Activated CD4-positive, alpha-beta T cell treated with anti-CD3 and anti-CD28 coated beads, Interleukin-2, amount 50 U/mL, for 1 hour (primary cell): ENCODE measurements at places on chromosomes 4 and X.

GRCh38 chrX:1598021-1598875, 6.8 kb downstream of the AKAP17A start:
- DNase-seq = no peak

GRCh38 chr4:59341506-59341905, 1858.6 kb upstream of the ADGRL3 start:
- no peak for DNase-seq

DNA sequence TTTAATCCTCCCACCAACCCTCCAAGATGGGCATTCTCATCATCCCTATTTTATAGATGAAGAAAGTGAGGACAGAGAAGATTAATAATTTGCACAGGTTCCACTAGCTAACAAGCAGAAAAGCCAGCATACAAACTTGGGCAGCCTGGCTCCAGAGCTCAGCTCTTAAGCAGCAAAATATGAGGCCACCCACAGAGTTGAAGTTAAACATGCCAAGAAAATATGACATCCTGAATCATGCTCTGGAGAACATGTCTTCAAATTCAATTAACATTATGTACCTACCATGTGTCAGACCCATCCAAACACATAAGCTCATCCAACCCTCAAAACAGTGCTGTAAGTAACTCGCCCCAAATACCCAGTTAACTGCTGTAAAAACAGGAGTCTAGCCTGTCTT, 33.9 kb downstream of the USP46 start:
- DNase-seq = no peak

DNA sequence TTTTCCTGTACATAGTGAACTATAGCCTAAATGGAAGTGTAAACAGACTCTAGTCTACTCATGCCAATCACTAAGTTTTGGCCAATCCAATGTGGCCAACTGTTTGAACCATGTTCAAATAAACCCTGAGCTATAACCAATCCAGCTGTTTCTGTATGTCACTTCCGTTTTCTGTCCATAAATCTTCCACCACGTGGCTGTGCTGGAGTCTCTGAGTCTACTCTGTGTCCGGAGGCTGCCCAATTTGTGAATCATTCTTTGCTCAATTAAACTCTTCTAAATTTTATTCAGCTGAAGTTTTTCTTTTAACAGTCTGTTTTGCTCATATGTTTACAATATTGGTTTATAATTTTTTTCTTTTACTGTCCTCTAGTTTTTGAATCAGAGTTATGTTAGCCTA, 112.3 kb upstream of the BANK1 start:
- DNase-seq = no peak

DNA sequence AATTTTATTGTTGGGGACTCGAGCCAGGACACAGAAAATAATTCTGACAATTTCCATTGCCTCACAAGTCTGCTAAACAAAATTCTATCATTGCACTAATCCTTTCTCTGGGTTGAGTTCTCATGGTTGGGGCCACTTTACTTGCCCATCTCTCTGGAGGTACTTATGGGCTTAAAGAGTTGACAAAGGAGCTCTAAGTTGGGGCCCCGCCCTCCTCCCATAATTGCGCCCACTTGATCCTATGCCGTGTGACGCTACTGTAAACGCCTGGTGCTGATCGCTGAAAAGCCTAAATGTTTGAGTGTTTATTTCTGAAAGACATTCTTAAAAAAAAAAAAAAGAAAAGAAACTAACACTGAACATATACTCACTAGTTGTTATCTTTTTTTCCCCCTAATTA, 103.0 kb downstream of the TENM3 start:
- no peak for DNase-seq

- no peak for DNase-seq
These were observed 89.0 kb downstream of the KDM6A start for GRCh38 chrX:44961817-44962607.

GRCh38 chr4:102089850-102090621, 255.2 kb downstream of the SLC39A8 start:
- DNase-seq = no peak

- no peak for DNase-seq
These were observed 213.4 kb downstream of the SPCS3 start for GRCh38 chr4:176533159-176533558.

- DNase-seq = no peak
These were observed 621.1 kb downstream of the BCOR start for GRCh38 chrX:39476604-39477021.

DNA sequence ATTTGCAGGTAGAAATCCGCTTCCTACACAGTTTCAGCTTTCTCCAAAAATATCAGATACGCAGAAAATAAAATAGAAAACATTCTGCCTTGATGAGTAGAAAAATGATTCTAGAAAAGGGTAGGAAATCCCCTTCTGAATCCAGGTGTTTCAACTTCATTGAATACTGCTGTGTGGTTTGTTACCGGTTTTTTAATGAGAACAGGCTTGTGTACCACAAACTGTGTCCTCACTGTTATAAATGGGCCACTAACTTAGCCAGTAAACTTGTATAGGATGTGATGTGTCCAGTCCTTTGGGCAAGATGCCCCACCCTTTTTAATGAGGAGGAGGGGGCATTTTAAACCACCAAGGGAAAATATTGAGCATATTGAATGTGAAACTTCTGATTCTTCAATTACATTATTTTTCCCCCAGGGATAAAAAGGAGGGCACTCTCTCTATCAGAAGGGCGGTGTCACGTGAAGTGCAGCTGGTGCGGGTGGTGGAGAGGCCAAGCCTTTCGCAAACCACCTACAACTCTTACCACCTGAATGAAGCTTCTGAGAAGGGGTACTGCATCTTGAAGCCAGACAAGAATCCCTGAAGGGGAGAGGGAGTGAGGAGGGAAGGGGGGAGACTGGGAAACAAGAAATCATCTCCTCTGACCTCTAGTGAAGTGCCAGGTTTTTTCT, 4.5 kb downstream of the CXXC4 start:
- no peak for DNase-seq

GRCh38 chr4:110124711-110125110, 73.7 kb downstream of the ELOVL6 start:
- no peak for DNase-seq

DNA sequence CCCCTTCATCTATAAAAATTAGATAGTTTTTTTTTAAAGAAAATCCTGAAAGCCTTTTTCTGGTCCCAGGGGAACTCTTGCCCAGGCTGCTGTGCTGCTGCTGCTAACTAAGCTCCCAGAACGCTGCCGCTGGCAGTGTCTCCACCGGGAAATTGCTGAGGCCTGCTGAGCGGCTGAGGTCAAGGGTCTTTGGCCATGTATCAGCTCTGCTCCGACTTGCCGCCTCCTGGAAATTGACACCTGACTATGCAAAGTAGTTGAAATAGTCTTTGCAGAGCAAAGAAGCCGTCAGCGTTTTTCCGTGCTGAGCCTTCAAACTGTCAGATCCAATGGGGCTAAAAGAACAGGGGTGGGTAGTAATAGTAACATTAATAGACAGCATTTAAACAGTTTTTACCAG, 839 bp downstream of the QDPR start:
- DNase-seq = no peak

DNA sequence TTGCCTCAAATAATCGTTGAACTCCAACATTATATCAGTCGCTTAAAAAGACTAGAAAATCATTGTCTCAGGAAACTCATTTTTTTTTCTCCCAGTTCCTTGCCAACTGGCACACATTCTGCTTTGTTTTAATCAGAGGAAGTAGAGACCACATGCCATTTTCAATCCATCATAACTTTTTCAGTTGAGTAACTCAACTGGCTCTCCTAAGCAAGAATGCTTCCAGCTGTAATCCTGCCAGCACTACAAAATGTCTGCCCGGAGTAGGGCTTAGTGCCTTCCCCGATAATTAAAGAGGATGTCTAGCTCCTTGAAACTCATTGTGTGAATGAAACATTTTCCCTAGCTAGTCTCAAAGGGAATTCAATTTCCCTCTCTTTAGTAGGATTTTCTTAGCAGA, 33.0 kb downstream of the FREM3 start:
- no peak for DNase-seq

DNA sequence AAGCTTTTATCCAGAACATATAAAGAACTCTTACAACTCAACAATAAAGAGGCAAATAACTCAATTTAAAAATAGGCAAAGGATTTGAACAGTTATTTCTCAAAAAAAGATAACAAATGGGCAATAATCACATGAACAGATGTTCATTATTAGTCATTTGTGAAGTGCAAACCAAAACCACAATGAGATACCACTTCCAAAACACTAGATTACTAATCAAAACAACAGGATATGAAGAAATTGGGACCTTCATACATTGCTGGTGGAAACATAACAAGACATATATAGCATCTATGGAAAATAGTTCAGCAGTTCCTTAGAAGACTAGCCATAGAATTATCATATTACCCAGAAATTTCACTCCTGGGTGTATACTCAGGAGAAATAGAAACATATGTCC, 224.6 kb downstream of the FBXO8 start:
- DNase-seq = no peak

DNA sequence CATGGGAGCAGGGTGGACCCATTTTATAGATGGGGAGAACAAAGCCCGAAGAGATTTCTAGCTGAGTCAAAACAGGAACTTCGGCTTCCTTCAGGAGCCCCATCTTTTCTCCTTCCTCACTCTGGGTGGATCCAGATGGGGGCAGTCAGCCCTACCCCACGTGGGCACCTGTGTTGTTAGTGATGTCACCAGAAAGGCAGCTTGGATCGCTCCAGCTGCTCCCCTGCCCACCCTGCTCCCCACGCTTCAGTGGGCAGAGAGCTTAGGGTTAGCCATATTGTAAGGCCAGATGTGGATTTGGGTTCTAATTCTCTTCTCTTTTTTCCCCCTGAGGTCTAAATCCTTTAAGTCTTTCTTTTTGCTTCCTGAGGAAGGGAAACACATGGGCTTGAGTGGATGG, 132.3 kb upstream of the PJA1 start:
- DNase-seq = no peak

GRCh38 chr4:87502580-87503238, 26.5 kb downstream of the SPARCL1 start:
- no peak for DNase-seq

GRCh38 chr4:42235304-42236021, 83.0 kb upstream of the BEND4 start:
- DNase-seq = no peak

DNA sequence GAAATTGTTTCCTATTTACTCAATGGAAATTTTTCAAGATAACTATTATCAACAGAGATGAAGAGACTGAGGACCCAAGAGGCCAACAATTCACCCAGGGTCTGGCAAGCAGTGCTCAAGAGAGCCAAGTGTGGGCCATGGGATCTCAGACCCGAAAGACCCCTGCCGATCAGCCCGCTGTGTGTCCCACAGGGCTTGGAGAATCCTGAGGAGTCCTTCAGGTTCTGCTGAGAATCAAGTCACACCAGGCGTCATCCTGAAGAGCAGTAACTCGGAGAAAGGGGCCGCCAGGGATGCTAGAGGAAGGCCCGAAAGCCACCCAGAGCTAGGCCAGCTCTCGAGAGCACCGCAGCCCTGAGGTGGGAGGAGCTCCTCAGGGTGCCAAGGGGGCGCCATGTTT, 48.7 kb downstream of the FGFRL1 start:
- DNase-seq = no peak

DNA sequence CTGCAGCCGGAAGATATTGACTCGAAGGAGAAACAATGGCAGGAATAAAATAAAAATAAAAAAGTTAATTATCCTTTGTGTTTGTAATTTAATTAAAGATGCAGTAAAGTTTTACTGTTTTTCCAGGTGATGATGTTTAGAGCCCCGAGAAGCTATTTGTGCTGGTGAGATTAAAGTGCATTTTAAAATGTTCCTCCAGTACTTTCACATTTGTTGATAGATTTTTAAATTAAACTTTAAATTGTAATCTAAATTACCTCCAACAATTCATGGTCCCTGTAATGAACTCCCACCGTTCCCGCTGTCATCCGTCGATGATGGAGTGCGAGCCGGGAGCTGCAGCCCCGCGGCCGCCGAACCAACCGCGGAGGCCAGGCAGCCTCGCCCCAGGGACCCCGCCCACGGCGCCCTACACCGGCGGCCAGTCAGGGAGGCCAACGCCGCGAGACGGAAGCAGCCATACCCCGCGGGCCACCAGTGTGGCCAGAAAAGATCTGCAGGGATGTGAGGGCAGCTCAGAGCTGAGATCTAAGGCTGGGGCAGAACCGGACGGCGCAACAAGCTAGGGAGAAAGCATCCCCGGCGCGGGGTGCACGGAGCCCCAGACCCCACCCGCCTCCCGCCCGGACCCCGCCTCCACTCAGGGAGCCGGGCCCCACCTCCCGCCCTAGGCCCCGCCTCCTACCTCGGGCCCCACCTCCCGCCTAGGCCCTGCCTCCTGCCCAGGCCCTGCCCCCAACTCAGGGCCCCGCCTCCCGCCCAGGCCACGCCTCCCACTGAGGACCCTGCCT, 104.0 kb downstream of the FAM53A start:
- DNase-seq = peak; percentile 94

DNA sequence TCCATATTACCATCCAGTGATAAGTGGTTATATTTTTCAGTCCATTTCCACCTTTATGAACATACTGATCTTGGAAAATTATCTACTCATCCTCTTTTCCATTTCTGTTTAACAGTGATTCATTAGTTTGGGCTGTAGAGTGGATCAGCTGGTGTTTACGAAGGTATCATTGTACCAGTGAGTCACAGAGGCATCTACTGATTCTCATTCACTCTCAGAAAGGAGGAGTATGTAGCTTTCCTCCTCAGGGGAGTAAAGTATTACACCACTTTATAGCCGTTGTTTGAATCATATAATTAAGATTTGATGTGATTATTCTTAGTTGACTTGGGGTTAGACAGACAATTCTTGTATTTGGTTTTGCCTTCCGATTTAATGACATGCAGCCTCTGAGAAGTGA, 74.7 kb downstream of the GALNT7 start:
- no peak for DNase-seq

DNA sequence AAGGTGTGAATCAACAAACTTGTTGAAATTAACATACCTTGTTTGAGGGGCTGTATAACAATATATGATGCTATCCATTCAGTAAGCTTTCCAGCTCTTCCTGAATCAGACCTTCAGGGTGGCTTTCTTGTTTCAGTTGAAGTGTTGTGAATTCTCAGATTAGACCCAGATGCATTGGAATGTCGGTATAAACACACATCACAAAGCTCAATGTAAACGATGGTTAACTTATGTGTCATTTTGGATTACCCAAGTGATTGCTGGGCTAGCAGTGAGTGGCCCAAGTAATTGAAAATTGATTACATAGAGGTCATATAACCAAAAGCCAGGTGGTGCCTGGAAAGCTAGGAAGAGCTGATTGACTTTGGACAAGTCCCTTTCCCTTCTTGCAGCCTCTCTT, 115.0 kb downstream of the SHROOM4 start:
- no peak for DNase-seq

- no peak for DNase-seq
These were observed 33.3 kb downstream of the CLDN22 start for GRCh38 chr4:183286590-183287308.

DNA sequence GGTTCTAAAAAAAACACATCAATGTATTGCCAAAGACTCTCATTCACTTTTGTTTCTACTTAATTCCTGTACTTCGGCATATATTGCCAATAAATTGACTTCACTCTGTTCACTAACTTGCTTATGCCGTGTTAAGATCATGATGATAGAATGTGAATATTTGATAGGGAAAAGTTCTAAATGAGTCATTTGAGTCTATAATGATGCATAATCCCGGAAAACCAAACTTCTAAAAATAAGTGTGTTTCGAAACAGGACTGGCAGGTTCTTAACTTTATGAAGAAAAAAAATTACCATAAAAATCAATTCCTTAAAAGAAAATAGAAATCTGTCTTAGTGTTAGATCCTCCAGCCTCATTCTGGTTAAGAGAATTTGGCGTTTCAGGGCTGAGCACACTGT, 387.5 kb upstream of the FTHL17 start:
- no peak for DNase-seq
